ENCODE measurements at places on chromosomes 1 and 21. TPM values are rescaled to one million over a fixed set of nuclear protein-coding genes. Genes with fewer than 3 reads are reported as not detected.

Gene HES3
- total RNA-seq: not detected

Gene VTCN1
- not detected for total RNA-seq

Gene PLPPR4
- not detected for total RNA-seq

Gene SLC2A5
- total RNA-seq: 0.49 TPM

Gene LCE2C
- total RNA-seq: not detected

Gene ERICH3
- total RNA-seq: not detected

Gene PROX1
- not detected for total RNA-seq

Gene XCL2
- not detected for total RNA-seq

Gene OR14K1
- total RNA-seq: not detected

Gene KISS1
- not detected for total RNA-seq

Gene TNFRSF25
- total RNA-seq: 381 TPM

Gene SLC35D1
- total RNA-seq: 22.2 TPM

Gene ASPM
- 0.16 TPM for total RNA-seq

Gene KAZN
- total RNA-seq: 0.18 TPM

Gene NR1I3
- not detected for total RNA-seq

Gene SLC45A1
- total RNA-seq: 1.2 TPM

Gene MMEL1
- total RNA-seq: 2.5 TPM

Gene KLHDC7A
- total RNA-seq: not detected

Gene SPRR2A
- total RNA-seq: not detected

Gene TEDDM1
- not detected for total RNA-seq

Gene ELAPOR1
- 6.0 TPM for total RNA-seq

Gene SPATA45
- total RNA-seq: not detected

Gene FMO3
- total RNA-seq: not detected

Gene HAO2
- total RNA-seq: not detected

Gene KCNE1
- 0.23 TPM for total RNA-seq

Gene TINAGL1
- not detected for total RNA-seq

Gene FALEC
- 1.9 TPM for total RNA-seq

Gene HEYL
- not detected for total RNA-seq

Gene AHDC1
- total RNA-seq: 24.7 TPM

Data from naive thymus-derived CD8-positive, alpha-beta T cell (primary cell).